ENCODE measurements at places on chromosomes 12 and 14. TPM values are rescaled to one million over a fixed set of nuclear protein-coding genes. Genes with fewer than 3 reads are reported as not detected.

Gene KLRK1
- not detected for total RNA-seq

Gene SLCO1B1
- total RNA-seq = not detected

Gene LGR5
- total RNA-seq = not detected

Gene C12orf54
- total RNA-seq = not detected

- DNase-seq = no peak
Observed at GRCh38 chr12:90036637-90037036, 328.0 kb upstream of the ATP2B1 start.

- no peak for DNase-seq
Observed at GRCh38 chr12:48390026-48390425, 39.3 kb upstream of the ZNF641 start.

GRCh38 chr14:64659366-64659765 lies 44.9 kb upstream of the PLEKHG3 start:
- DNase-seq = no peak

DNA sequence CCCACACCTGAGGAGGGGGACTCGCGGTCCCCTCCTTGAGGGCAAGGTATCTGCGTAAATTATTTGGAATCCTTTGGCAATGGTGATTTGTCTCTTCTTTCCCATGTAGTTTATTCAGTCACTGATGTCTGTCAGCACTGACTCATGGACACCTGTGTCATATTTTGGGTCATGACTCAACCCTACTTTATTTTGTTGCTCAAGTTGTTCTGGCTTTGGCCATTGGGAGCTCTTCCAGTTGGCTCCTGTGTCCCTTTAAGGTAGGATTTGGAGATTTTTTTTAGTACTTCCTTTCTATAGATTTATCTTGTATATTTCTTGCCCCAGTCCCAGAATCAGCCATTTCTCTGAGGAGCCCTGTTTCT lies 47.4 kb upstream of the C14orf180 start:
- DNase-seq = no peak

DNA sequence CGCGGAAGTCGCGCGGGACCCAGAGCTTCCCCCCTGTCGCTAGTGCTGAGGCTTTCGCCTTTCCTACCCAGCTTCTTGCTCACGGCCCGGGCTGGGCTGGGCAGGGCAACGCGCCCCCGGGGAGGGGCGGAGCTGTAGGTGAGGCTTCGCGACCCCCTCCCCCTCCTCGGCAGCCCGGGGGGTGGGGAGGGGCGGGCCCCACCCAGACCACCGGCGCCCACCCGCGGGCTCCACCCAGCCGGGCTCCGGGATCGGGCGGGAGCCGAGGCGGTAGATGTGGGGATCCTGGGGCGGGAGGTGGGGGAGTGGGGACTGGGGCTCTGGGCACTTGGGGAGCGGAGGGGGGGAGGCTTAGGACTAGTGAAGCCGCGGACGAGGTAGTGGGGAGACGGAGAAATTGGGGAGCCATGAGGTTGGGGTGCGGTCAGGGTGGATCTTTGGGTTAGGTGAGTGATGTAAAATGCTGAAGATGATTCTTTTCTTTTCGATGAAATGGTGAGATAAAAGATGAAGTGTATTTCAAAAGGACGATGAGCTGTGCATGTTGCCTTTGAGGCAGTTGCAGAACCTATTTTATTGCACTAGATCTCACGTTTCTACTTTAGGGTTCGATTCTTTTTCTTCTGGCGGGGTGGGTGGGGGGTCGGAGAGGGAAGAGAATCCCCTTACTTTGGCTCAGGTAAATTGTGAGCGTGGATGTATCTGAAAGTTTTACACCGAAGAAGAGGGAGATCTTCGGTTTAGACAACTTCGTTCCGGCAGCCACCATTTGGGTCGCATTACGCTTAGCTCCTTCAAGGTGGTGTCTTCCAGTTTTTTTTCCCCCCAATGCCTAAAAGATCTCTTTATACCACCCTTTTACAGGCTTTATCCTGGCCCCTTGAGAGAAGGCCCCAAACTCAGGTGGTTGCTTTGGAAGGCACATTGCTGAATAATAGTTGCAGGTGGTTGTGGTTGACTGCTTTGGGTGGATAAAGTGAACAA lies 619 bp downstream of the ERC1 start:
- DNase-seq = no peak

GRCh38 chr14:105091517-105092170 lies 26.4 kb upstream of the GPR132 start:
- DNase-seq = peak; percentile 95

DNA sequence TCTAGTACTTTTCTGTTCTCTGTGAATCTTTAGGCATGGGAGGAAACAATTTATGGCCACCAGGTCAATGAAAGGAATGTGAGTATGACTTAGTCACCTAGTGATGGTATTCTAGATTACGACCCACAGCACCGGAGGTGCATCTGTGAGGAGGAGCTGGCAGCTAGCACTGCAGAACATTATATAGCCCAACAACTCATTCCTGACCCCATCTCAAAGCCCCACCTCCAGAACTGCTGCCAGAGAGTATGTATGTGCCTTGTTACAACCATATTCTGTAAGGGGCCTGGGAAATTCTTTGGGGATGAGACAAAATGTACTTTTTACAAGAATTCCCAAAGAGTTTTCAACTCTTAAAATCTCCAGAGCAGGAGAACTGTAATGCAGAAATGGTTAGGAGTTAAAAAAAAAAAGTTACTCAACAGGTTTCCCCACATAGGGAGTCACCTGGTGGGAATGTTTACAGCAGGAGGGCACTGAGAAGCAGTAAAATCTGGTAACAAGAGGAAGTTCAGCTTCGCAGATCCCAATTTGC lies 34.9 kb upstream of the CERS5 start:
- DNase-seq = peak; percentile 30

- DNase-seq = no peak
Observed at GRCh38 chr12:54564768-54565167, 15.4 kb downstream of the PDE1B start.

DNA sequence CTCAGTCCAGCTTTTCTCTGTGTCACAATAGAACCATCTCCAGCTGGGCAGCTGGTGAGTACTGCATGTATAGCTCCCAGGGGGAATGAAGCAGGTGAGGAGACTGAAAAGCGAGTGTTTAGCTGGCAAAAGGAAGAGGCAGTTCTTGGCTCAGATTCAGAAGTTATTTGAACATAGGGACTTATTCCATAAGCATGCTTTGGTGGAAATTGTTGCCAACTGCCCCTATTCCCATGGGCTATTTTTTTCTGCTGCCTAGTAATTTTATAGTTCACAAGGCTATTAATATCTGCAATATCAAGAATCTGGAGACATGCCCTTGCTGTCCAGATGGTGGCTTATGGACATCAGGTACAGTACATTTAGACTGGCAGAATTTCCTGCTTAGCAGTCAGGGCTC lies 1112.7 kb downstream of the LRFN5 start:
- no peak for DNase-seq

- no peak for DNase-seq
Observed at GRCh38 chr14:97900196-97900854, 1103.1 kb downstream of the VRK1 start.

- DNase-seq = no peak
Observed at GRCh38 chr14:43003845-43004244, 1397.2 kb downstream of the LRFN5 start.

All from pancreas (tissue), 10 donors.